ENCODE measurements at places on chromosomes 5 and 9.

DNA sequence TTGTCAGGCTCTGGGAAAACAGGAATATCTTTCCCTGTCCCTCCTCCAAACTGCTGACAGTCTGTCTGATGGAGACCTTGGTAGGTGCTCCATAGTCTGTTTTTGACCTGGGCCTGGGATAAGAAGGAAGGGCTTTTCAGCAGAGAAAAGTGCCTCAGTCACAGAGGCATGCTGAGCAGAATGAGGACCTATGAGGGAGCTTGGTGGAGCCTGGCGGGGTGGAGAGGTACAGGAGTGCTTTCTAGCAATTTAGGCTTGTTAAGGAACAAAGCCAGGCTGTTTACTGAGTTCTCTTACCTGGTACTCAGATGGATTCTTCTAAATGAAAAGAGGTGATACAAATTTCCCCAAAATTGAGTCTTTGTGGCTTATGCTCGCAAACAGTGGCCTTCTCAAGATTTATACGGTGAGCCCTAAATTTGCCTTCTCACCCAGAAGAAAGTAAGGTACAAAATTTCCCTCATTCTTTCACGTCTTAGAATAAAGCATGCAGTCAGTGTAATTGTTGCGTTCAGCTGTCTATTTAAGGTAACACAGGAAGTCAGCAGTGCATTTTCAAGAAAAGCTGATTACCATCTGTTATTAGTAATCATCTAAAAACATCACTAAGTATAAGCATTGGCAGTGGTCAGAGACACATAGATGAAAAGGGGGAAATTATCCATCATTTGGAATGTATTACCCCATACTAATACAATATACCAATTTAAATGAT lies 28.6 kb upstream of the IL13 start:
- DNase-seq, result no peak

GRCh38 chr9:123960965-123961364 lies 31.0 kb upstream of the DENND1A start:
- DNase-seq, result no peak

DNA sequence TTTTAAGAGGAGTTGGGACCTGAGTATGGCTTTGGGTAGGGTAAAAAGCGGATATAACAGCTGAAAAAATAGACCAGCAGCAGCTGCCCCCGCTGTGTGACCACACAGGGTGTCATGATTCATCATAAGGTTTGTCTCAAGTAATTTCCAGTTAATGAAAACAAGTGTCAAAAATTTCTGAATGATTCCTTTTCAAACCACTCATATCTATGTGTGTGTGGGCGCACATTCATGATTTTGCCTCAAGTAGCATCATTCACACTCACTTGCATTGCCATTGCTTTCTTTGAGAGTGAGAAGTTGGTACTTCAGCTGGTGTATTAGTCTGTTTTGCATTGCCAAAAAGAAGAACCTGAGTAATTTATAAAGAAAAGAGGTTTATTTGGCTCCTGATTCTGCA lies 12.1 kb upstream of the TNFAIP8 start:
- DNase-seq, result no peak

DNA sequence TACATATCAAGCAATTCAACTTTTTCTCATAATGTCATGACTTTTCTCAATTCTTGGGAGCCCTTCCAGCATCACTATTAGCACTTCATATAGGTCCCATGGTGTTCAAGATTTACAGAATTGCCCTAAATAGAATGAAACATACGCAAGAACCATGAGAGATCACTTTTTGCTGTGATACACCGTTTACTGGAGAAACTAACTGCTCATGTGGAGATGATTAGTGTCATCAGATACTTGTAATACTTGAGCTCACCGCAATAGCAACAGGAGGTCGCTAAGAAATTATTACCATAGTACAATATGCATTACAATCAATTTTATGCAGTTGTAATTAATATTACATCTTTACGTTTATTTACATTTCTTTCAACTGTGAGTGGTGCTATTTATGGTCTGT lies 4.8 kb upstream of the PCSK5 start:
- no peak for DNase-seq

- no peak for DNase-seq
Observed at GRCh38 chr9:69604568-69605219, 67.5 kb downstream of the APBA1 start.

DNA sequence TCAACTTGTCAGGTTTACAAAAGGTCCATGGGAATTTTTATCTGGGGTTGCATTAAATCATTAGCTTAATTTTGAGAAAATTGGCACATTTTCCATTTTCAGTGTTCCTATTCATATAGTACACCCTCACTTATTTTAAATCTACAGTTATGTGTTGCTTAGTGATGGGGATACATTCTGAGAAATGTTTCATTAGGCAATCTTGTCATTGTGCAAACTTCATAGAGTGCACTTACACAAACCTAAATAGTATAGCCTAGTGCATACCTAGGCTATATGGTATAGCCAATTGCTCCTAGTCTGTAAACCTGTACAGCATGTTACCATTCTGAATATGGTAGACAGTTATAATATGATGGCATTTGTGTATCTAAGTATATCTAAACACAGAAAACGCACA lies 19.8 kb upstream of the FAM151B start:
- no peak for DNase-seq

GRCh38 chr9:109792951-109793546 lies 13.1 kb downstream of the PALM2AKAP2 start:
- no peak for DNase-seq

DNA sequence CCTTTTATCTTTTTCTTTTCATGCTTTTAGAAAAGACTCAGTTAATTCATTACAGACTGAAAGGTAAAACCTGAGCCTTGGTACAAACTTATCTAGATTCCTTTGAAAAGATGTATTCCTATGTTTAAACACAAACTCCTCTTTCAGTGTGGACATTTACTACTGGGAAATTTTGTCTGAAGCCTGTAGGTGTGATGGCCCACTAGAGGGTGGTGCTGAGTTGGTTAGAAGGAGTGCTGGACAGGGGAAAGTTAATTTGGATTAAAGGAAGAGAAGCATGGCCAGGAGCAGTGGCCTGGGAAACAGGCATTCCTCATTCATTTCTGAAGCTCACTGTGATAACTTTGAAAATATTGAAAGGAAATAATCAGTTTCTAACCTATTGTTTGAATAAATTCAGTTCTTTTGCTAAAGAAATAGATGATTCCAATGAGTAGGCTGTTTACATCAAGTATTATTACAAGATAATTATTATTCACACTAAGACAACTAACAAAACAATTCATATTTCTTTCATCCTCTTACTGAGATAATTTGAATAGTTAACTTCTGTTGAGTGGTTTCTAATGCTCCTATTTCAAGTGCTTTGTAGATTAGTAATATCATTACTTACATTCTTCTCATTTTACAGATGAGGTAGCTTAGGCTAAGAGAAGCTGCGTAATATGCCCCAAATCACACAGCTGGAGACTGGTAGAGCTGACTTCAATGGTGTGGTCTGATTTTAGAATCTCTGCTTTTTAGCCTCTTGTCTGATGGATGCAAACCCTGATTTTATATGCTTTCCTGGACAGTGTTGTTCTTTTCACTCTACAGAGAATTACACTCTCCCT lies 150.9 kb downstream of the ADGRV1 start:
- no peak for DNase-seq
